ENCODE measurements at places on chromosomes 6 and 20.

DNA sequence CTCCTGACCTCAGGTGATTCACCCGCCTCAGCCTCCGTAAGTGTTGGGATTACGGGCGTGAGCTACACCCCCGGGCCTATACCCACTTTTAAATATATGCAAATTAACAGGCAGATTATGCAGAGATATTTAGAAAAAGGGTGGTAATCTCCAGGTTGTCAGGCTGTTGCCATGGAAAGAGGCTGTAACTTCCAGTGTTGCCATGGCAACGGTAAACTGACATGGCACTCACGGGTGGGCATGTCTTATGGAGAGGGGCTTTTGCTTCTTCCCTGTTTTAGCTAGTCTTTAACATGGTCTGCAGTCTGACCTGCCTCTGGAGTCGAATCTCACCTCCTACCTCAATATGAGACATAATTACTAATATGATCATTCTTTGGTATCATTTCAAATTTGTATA is 44.9 kb downstream of the ZNF334 start:
- no peak for DNase-seq

GRCh38 chr6:44732243-44732642 is 344.7 kb downstream of the CDC5L start:
- no peak for DNase-seq

- peak; percentile 91 for DNase-seq
Measured at GRCh38 chr6:27873021-27873940, 38.9 kb downstream of the OR2B2 start.

- DNase-seq, result no peak
Measured at GRCh38 chr6:57247603-57248002, 25.5 kb upstream of the RAB23 start.

DNA sequence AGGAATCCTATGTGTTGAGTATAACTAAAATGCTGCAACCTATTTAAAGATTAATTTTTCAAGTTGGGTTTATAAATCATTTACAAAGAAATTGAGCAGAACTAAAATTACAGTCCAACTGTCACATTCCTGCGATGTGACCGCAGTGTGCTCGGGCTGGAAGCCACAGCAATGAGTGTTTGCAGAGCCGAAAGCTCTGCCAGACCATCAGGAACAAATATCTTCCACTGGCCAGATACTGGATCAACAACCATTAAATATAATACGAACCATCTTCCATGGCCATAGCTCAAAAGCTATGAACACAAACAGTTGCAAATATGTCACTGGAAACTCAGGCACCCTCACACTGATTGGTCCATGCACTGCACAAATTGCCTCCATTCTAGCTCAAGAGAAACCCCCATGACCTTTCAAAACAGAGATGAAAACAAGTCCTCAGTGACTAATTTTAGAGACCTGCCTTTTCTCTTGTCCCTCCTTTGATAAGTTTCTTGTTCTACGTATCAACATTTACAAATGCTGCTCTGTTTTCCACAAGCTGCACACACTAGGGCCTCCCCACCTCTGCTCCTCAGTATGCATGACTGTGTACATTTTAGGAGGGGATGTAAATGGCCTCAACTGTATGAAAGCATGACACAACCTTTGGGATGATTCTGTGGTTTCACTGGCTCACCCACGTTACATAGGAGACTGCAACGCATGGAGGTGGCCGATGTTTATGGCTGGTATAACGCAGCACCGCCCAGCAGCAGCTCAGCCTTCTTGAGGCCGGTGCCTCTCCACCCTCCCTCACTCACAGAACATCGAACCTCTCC is 171.7 kb downstream of the WDR27 start:
- DNase-seq, result no peak

Measured in GM06990 (cell line).